Activated CD8-positive, alpha-beta memory T cell treated with anti-CD3 and anti-CD28 coated beads for 4 hours (primary cell): ENCODE measurements at places on chromosomes 3 and 15.

DNA sequence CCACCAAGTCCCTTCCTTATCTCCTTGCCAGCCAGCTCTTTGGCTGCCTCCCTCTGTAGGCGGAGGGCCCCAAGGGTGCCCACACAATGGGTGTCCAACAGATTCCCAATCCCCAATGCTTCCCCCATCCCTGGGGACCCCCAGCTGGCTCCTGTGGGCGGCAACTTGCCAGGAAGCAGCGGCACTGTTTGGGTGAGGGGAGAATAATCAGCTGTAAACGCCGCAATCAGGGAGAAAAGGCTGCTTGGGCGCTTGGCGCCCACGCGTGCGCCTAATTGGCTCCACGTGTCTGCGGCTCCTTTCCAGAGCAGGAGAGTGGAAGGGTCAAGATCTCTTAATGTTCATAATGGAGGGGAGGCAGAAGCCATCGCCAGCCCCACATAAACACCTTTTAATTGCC is 67.9 kb upstream of the TMEM115 start:
- DNase-seq, result no peak

- DNase-seq, result no peak
These were observed 397.6 kb downstream of the GBE1 start for GRCh38 chr3:81363816-81364215.

- DNase-seq, result peak; percentile 11
These were observed 1.6 kb upstream of the CHST13 start for GRCh38 chr3:126522363-126522788.

DNA sequence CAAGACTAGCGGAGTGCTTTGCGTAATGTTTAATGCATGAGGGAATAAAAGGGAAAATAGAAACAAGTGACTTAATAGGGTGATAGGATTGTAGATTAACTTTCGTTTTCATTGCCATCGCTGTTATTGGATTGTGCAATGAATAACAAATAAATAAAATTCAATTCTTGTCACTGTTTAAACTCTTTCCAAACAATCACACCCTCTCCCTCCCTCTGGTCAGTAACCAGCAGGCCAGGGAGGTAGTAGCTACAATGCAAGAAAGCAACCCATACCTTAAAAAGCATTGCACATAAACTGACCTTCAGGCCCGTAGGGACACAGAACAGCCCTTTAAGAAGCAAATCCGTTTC is 705 bp upstream of the TFRC start:
- no peak for DNase-seq

DNA sequence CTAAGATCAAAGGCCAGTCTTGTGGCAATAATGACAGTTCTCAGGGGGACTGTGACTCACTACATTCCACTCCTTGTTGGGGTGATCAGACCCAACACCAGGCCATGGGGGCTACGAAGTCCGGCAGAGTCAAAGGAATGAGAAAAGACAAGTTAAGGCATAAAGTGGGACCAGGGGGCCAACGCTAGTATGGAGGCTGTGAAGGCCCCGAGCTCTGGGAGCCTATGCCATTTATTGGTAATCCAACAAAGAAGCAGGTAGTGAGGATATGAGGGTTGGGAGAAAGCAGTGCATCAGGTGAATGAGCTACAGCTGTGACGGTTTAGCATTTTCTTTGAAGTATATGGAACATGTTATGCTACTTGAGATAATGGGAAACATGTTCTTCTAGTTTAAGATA is 104.4 kb upstream of the C2CD4B start:
- DNase-seq, result no peak

- no peak for DNase-seq
These were observed 123.0 kb downstream of the ASB7 start for GRCh38 chr15:100725121-100726069.

- DNase-seq, result no peak
These were observed 850.0 kb downstream of the EPHA3 start for GRCh38 chr3:89957451-89957850.

- DNase-seq, result peak; percentile 50
These were observed 238.4 kb upstream of the MDFIC2 start for GRCh38 chr3:70550723-70551319.

GRCh38 chr15:63323798-63324563 is 46.6 kb downstream of the APH1B start:
- DNase-seq, result no peak

DNA sequence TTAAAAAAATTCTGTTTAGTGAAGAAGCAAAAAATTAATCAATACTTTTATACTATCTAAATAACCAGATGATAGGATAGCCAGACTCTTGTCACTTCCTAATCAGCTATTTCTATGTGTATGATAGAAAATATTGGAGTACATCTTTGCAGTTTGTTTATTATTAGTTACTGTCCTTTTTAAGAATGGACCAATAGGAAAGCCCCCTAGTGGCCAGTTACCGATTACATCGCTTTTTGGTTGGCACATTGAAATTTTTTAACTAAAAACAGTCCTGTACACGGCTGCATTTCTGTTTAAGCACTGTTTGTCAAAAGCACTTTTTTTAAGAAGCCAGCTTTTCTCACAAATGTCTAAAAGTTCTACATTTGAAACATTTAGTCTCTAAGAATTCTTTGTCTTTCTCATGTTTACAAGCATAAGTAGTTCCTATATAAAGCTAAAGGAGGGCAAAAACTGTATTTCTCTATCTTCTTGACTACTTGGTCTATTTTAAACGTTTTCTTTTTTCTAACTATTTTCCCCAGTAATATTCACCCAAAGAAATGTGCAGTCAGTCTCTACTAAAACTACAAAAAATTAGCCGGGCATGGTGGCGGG is 253.2 kb upstream of the LRTM1 start:
- DNase-seq, result no peak
